ENCODE measurements at places on chromosomes 4 and X.

DNA sequence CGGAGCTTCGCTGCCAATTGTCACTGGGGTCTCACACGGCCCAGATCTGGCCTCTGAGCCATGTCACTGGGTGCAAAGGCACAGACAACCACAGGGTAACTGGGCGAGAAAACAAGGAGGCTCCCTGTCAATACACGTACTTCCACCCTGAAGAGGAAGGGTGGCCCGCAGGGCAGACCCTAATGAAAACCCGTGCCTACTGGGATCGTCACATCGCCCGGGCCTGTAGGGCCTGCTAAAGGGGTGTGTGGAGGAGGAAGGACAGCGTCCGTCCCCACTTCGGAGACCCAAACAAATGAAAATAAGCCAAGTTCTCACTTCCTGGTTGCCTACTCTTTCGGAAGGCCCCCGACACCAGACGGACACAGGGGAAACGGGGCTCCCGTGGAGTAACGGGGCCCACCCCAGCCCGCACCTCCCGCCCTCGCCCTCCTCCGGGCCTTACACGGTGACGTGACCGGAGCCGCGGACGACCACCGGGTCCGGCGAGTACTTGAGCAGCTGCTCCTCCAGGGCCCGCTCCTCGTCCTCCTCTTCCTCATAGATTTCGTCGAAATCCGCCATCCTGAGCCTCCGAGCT, 578 bp downstream of the CHIC2 start:
- DNase-seq = peak; percentile 29

DNA sequence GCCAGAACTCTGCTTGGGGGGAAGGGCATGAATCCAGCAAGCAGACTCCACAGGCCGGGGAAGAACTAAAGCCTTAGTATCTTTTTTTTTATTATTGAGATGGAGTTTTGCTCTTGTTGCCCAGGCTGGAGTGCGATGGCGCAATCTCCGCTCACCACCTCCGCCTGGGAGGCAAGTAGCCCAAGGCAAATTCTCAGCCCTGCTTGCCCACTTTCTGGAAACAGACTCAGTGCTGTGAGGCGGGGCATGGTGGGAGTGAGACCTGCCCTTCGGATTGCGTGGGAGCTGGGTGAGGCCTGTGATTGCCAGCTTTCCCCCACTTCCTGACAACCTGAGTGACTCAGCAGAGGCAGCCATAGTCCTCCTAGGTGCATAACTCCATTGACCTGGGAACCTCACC, 348.8 kb downstream of the GASK1B start:
- DNase-seq = no peak

DNA sequence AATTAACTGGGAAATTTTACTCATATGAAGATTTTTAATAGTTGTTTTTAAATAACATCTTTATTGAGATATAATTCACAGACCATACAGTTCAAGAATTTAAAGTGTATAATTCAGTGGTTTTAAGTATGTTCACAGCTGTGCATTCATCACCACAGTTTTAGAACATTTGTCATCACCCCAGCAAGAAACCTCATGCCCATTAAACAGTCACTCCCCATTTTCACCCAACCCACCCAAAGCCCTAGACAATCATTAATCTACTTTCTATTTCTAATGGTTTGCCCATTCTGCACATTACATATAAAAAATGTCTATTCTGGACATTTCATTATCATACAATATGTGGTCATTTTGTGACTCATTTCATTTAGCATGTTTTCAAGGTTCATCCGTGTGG, 2.8 kb downstream of the UPRT start:
- DNase-seq = no peak

GRCh38 chrX:152451731-152451980, 541 bp upstream of the GABRA3 start:
- DNase-seq = no peak

- DNase-seq = no peak
Measured at GRCh38 chr4:73589887-73590801, 30.1 kb downstream of the RASSF6 start.

DNA sequence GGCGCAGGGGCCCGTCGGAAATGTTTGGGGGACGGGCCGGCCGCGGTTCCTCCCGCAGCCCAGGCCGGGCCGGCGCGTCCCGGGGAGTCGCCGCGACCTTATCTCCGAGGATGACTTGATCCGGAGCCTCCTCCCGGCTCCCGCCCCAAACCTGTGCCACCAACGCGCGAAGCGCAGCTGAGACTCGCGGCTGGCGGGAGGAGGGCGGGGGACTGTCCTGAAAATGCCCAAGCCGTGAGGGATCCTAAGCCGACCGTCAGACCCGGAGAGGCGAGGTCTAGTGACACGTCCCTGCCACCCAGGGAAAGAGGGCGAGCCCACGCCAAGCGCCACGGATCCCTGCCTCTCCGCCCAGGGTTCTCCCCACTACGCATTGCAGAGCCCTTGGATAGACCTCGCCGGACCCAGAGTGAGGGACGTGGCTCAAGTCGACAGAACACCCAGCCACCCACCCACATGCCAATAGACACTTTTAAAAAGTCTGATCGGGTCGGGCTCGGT, 26.9 kb downstream of the UTP14A start:
- no peak for DNase-seq

DNA sequence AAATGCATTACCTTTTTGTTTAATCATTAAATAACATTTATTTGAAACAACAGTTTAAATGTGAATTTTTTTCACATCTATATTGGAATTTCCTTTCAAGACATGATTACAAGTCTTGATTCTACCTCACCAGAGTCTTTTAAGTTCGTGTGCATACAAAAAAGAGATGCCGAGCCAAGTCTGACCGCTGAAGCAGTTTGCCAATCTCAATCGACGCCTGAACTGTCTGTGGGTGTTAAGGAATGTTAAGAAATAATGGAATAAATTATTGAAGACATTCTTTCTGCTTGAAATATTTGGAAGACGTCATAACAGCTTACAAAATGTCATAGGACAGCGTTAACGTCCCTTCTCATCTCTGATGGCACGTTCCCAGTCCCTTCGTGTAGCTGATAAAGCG, 27.9 kb upstream of the TNIP3 start:
- peak; percentile 26 for DNase-seq

DNA sequence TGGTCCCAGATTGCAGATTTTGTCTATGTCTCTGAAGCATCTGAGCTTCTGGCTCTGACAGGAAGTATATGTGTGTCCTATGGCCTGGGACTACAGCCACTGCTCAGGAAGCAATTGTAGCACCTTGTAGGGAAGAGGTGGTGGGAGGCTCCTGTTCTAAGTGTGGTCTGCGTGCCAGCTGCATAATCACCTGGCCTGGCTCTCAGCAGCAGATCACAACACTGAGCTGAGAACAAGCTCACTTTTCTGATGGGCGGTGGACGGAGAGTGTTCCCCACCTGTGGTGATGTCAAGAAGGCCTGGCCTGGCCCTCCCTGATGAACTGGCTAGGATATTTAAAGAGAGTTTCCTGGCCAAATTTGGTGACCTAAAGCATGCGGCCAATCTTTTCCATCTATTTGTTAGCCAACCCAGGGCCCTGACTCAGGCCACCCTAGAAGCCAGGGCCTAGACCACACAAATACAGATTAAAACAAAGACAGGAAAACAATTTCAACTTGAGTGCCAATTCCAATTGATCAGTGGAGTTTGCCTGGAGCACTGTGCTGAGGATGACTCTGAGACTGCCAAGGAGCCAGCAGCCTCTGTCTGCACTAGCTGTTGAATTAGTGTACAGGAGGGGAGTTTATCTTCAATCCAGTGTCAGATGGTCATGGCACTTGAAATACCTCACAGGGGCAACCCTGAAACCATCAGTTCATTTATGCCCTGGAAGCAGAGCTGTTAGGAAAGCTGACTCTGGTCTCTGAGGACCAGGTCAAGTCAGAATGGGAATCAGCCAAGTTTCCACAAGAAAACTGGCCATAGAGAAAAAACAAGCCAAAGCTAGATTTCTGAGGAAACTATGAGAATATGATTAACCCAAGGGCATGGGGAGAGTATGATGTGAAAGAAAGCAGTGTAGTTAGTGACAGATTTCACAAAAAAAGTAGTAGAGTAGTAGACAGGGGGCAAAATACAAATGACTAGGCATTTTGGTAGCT, 47.4 kb downstream of the PRDM5 start:
- DNase-seq = no peak

DNA sequence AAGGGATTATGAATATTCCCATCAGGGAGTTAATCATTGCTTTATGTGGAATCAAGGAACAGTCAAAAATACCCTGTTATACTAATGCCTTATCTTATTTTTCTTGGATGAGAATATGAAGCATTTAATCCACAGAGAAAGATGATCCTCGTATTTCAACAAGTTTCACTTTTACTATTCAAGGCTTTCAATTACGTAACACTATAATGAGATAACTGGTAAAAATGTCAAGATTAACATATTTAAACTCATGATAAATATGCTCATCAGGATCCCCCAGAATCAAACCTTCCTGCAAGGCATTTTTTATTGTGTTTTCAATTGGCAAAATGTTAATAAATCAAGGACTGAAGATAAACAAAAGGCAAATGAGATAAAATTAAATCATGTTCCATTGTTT, 5.1 kb downstream of the ZXDA start:
- no peak for DNase-seq

DNA sequence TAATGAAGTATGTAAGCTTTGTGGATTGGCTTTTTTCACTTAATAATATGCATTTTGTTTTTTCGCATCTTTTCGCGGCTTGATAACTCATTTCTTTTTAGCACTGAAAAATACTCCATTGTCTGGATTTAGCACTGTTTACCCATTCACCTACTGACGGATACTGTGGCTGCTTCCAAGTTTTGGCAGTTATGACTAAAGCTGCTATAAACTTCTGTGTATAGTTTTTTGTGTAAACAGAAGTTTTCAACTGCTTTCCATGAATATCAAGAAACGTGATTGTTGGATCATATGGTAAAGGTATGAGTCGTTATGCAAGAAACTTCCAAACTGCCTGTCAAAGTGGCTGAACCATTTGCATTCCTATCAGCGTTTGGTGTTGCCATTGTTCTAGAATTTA, 87.6 kb downstream of the BMP3 start:
- no peak for DNase-seq

GRCh38 chr4:145730026-145730425, 50.1 kb downstream of the C4orf51 start:
- DNase-seq = no peak

- DNase-seq = no peak
Measured at GRCh38 chr4:78525559-78525958, 26.0 kb upstream of the ANXA3 start.

DNA sequence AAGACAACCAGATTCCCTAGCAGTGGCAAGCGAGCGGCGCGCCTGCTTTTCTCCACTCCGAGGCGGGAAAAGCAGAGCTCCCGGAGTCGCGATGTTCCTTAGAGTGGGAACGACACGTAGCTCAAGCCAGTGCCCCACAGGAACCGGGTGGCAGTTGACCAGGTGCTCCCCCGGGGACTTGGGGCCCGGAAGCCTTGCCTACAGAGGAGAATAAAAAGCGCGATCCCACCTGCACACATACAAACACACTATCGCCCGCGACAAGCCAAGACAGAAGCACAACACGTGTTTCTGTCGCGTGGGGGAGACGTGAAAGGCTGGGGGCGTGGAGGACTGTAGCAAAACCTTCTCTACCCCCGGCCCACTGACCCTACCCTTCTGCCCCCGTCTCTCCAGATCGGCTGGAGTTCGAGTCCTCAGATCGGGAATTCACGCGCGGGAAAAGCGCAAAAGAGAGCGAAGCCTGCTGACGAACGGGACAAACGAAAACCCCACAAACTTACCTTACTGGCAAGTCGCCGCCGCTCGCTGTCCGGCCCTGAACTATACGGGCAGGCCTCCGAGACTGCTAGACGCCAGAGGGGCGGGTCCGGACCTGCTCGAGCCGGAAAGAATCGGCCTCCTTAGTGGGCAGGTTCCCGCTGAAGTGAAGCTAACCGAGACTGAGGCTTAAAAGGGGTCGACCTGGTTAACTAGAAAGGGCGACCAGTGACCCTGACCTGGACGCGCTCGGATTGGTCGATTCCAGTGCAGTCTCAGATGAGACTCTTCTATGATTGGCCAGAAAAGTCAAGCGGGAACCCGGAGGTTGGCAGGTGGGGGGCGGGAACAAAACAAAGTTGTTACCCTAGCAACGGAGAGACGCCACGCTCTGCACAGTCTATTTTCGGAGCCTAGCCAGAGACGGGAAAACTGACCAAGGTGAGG, at the start of the genes DNAAF6 and NUP62CL:
TSS of gene DNAAF6 (plus strand) at position 842 of the 927 bp plus-strand sequence. CDS start 6,265 bp downstream, outside the sequence.
TSS of gene NUP62CL (minus strand) at position 664 of the 927 bp plus-strand sequence. CDS start 31,287 bp downstream, outside the sequence.
- DNase-seq = no peak

DNA sequence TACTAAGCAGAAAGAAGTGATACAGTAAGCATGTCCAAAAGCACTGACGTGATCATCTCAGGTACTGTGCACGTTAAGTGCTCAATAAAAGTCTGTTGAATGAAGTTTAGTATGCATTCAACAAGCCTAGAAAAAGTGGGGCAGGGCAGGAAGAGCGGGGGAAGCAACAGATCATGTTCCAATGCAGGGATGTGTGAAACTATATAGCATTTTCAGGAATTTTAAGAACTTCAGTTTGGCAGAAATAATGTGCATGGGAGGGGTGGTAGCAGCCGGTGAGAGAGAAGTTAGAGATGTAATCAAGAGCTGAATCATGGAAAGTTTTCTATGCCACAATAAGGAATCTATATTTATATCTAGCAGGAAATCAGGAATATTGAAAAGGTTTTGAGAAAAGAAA, 19.2 kb upstream of the CCNA2 start:
- DNase-seq = no peak

GRCh38 chrX:49919617-49920016, 2.8 kb upstream of the CLCN5 start:
- DNase-seq = peak; percentile 60

DNA sequence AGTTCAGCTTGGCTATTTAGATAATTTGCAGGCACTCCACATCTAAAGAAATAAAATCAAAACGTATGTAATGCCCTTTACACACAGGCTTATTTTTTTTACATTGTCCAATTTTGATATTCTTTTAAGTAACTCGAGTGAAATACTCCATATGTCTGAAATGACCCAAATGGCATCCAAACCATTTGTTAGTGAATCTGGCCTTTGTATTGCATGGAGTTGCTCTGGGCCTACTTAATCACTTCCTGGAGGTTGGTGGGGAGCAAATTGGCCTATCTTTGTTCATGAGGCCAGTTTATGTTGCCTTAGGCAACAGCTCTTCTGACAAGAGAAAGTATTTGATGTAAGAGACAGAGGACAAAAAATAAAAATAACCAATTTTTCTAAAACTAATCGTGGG, 47.6 kb upstream of the TMEM131L start:
- DNase-seq = peak; percentile 73

GRCh38 chr4:1512738-1513660, 106.8 kb upstream of the NKX1-1 start:
- peak; percentile 16 for DNase-seq

GRCh38 chr4:153904011-153904410, 115.1 kb upstream of the SFRP2 start:
- DNase-seq = peak; percentile 65

DNA sequence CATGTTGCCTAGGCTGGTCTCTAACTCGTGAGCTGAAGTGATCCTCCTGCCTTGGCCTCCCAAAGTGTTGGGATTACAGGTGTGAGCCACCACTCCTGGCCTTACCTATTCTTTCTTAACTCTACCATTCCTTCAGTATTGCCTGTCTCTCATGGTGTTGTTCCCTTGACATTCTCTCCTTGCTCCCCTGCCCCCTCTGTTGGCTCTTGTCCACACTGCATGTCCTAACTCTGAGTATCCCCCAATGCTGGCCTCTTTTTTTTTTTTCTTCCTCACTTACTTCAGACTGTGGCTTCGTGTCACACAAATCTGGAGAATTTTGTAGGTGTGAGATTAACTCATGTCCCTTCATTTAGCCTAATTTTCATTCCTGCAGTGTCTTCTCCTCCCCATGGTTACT, 22.9 kb upstream of the FRMPD4 start:
- no peak for DNase-seq

Measured in AG10803 (cell line).